RWPE2 (cell line): ENCODE measurements at places on chromosomes 1 and 21.

DNA sequence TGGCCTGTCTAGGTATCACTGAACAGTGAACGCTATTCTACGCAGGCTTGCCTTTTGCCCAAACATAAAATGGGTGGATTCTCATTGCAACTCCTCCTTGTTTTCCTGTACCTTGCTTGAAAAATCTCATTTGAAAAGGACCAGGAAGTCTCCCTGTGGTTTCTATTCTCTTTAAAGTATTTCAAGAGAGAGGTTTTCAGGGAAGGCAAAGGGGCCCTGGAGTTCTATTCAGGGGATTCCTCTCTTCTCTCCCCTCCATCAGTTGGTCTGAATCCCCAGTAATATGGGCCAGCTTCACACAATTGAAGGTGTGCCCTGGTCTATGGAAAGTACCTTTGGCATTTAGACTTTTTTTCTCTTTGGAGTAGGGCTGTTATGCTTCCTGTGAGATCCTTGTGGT is 311.3 kb downstream of the RGS7 start:
- no peaks in the 10 kb centered on the region for H3K4me1 ChIP-seq
- H3K36me3 ChIP-seq: no peaks in the 10 kb centered on the region
- no peak overlapping the region for H3K4me3 ChIP-seq
- no peak for DNase-seq
- no peak overlapping the region for H3K27ac ChIP-seq
- H3K27me3 ChIP-seq: no peaks in the 10 kb centered on the region

DNA sequence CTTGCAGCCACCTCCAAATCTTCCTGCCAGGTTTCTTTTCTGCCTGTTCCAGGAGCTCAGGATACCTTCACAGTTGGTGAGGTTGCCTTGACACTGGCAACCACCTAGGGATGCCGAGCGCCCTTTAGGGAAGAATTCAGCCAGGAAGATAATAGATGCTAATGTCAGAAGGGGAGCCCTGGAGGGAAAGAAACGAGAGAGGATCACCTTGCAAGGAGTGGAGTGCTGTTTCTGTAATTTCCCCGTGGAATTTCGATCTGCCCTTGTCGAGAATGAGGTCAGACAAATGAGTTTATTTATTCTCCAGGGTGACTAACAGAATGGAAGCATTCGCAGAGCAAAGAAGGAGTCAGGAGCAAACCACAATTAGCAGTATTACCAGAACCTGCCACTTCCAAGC is 315.8 kb upstream of the KAZN start:
- H3K27me3 ChIP-seq: no peaks in the 10 kb centered on the region
- no peak overlapping the region for H3K27ac ChIP-seq
- H3K4me3 ChIP-seq: no peak overlapping the region
- H3K4me1 ChIP-seq: no peaks in the 10 kb centered on the region
- DNase-seq: no peak
- H3K36me3 ChIP-seq: no peaks in the 10 kb centered on the region

- no peaks in the 10 kb centered on the region for H3K27me3 ChIP-seq
- H3K27ac ChIP-seq: no peak overlapping the region
- no peak for DNase-seq
Observed at GRCh38 chr1:214198571-214198970, 82.4 kb upstream of the SMYD2 start.

DNA sequence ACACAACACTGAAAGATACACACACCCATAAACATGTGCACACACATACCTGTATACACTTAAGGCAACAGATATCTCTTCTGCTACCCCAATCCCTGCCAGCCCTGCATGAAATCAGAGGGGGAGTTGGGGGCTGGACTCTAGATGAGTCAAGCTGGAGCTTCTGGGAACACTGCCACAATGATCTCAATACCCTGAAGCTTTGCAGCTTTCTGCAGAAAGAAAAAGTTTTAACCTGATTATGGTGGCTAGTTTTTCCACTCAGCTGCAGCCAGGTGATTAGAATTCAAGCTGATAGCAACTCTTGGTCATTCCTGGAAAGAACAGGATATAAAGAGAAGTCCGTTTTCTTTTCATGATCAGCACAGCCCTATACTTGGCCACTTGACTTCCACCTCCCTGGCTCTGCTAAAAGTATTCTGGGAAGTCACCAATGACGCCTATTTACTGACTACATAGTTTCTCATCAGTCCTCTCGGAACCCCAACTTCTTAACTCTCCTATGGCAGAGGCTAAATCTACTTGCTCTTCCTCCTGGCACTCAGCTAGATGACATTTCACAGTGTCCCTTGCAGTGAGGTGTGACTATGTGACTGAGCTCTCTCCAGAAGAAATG is 20.7 kb upstream of the DNASE2B start:
- H3K4me3 ChIP-seq: no peak overlapping the region
- H3K27ac ChIP-seq: no peak overlapping the region
- H3K27me3 ChIP-seq: no peaks in the 10 kb centered on the region
- peaks cover 23% of the 10 kb centered on the region for H3K4me1 ChIP-seq
- DNase-seq: no peak

DNA sequence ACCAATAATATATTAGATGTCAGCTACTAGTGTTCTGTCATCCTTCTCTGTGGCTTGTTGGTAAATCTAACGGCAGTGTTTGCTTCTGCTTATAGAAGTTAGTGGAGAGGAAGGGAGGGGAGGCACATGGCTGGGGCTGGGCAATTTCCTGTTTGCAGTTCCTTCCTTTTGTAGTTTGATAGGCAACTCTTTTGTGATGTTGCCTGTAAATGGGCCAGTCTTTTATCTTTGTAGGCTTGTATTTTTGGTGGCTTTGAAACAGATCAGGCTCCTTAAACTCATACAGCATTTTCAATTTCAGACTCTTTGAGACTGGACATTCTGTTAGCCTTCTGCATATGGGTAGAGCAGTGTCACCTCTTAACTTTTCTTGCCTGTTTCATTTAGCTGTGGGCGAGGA is 48.1 kb downstream of the CDC14A start:
- H3K27me3 ChIP-seq: no peaks in the 10 kb centered on the region
- DNase-seq: no peak
- H3K27ac ChIP-seq: no peak overlapping the region

- no peak overlapping the region for H3K4me3 ChIP-seq
- H3K4me1 ChIP-seq: peaks cover 40% of the 10 kb centered on the region
- DNase-seq: no peak
- H3K27ac ChIP-seq: peak overlapping the region; percentile 83
Observed at GRCh38 chr1:41005876-41006275, 15.6 kb downstream of the SLFNL1 start.

GRCh38 chr1:22870201-22870871 is 102.3 kb downstream of the LACTBL1 start:
- H3K36me3 ChIP-seq: peaks cover 4% of the 10 kb centered on the region
- H3K27ac ChIP-seq: peak overlapping the region; percentile 12
- DNase-seq: no peak
- H3K4me1 ChIP-seq: peaks cover 10% of the 10 kb centered on the region
- H3K4me3 ChIP-seq: no peak overlapping the region

GRCh38 chr1:245074232-245074747 is 80.5 kb upstream of the KIF26B start:
- no peak for DNase-seq
- no peak overlapping the region for H3K4me3 ChIP-seq
- no peaks in the 10 kb centered on the region for H3K4me1 ChIP-seq
- no peak overlapping the region for H3K27ac ChIP-seq
- no peaks in the 10 kb centered on the region for H3K27me3 ChIP-seq

GRCh38 chr1:86460998-86461397 is 7.7 kb upstream of the CLCA1 start:
- no peak overlapping the region for H3K27ac ChIP-seq
- no peak overlapping the region for H3K4me3 ChIP-seq
- no peaks in the 10 kb centered on the region for H3K36me3 ChIP-seq
- no peaks in the 10 kb centered on the region for H3K27me3 ChIP-seq
- H3K4me1 ChIP-seq: no peaks in the 10 kb centered on the region

GRCh38 chr1:156797212-156797871 is 19.3 kb downstream of the SH2D2A start:
- DNase-seq: no peak
- H3K4me3 ChIP-seq: no peak overlapping the region
- peaks cover 81% of the 10 kb centered on the region for H3K36me3 ChIP-seq
- H3K27me3 ChIP-seq: no peaks in the 10 kb centered on the region
- H3K27ac ChIP-seq: no peak overlapping the region

- H3K4me1 ChIP-seq: no peaks in the 10 kb centered on the region
- no peak overlapping the region for H3K27ac ChIP-seq
- no peak for DNase-seq
- peaks cover 41% of the 10 kb centered on the region for H3K27me3 ChIP-seq
Observed at GRCh38 chr21:19353256-19353655, 949.7 kb upstream of the TMPRSS15 start.

GRCh38 chr1:18784482-18784831 is 75.0 kb downstream of the TAS1R2 start:
- H3K4me3 ChIP-seq: no peak overlapping the region
- H3K36me3 ChIP-seq: no peaks in the 10 kb centered on the region
- H3K27ac ChIP-seq: no peak overlapping the region
- H3K4me1 ChIP-seq: no peaks in the 10 kb centered on the region

DNA sequence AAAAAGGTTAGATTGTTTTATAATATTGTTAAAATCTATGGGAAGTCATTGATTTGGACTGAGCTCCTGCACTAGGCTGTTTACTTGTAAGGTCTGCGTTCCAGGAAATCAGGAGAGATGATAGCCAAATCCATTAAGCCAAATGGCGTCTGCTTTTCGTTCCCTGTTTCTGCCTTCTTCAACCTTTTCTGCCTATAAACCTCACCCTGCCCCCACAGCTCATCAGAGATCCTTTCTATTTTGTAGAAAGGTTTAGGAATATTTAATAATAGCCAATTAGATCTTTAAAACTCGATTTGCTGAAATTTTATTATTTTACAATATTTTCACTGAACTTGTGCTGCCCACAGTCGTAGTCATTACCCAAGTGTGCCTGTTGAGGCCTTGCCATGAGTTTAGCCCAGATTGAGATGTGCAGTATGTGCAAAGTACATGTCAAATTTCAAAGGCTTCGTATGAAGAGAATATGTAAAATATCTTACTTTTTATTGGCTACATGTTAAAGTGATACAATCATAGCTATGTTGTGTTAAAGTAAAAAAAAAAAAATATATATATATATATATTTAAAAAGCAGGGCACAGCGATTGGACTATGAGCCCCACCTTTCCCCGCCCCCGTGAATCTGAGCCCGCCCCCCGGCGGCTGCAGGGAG is 444 bp upstream of the IARS2 start:
- H3K36me3 ChIP-seq: peaks cover 13% of the 10 kb centered on the region
- no peak for DNase-seq
- no peak overlapping the region for H3K4me3 ChIP-seq

DNA sequence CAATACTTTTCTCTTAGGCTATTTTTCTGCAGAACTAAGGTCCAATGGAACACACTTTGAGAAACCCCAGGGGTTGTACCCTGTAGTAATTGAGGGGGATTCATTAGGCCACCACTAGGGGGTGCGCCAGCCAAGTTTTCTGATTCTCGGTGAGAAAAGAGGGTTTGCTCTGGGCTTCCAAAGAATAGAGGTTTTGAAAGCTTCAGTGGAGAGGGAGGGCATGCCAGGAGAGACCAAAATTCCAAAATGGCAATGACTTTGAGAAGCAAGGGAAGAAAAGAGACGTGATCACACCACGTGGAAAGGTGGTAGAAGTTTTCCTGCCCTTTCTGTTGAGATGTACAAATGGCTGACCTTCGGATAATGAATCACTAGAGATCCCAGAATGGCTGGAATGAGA is 323.3 kb downstream of the RPS6KC1 start:
- no peaks in the 10 kb centered on the region for H3K27me3 ChIP-seq
- H3K27ac ChIP-seq: no peak overlapping the region
- no peak overlapping the region for H3K4me3 ChIP-seq
- H3K36me3 ChIP-seq: no peaks in the 10 kb centered on the region

DNA sequence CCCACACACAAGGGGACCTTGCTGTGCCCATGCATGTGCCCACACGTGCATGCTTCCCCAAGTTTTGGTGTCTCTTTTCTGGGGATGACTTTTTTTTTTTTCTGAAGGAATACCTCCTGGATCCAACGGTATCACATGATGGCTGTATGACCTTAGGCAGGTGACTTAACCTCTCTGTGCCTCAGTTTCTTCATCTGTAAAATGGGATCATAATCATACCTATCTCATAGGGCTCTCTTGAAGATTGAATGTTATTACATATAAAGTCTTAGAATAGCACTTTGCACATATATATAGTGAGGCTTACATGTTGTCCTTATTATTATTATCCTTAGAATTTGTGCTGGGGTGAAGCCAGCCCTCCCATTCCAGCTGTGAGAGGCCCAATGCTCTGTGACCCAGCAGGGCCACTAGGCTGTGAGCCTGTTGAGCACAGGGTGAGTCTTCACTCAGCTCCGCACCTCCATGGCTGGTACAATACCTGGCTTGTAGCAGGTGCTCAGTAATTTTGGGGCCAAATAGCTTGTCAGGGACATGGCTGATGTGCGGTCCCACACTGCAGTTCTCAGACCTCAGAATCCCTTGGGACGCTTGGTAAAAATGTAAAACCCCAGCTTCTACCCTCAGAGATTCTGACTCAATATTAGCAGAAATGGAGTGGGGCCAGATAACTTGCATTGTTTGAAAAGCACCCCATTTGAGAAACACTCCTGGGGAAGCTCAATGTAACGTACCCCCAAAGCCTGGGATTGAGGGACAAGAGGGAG is 20.6 kb downstream of the STUM start:
- H3K27ac ChIP-seq: no peak overlapping the region
- no peak overlapping the region for H3K4me3 ChIP-seq
- DNase-seq: no peak
- H3K4me1 ChIP-seq: no peaks in the 10 kb centered on the region

DNA sequence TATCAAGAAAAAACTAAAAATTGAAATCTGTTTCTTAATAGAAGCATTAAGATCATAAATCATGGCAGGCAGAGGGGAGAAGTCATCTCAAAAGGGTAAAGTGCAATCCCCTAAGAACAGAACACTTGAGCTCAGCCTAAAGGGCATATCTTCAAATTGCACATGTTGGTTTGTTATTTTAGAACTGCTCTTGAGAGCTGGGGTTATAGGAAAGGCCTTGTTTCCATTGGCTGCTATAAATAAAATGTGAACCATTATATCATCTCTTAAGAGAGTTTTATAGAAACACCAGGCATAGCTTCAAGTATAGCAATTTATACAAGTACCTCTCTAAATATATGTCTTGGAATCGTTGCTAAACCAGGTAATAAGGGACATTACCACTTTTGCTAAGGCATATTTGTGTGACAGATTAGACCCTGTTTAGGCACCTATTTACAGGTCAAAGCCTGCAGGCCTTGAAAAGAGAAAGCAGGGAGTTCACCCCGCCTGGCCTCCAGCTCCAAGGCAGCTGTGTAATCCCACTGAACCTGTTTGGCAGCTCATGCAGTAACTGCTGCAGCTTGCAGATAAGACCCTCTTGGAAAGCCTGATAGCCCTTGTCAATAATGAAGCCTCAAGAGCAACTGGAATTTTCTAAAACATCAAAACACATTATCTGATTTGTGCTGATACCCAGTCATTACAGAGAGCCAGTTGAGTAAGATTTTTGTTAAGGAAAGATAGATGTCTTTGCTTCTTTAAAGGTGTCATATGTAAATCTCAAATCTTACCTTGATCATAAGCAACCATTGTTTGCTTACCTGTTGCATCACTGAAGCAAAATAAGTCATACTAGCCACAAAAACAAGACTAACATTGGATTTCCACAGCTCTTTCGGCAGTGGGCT is 24.2 kb upstream of the SYDE2 start:
- no peak overlapping the region for H3K4me3 ChIP-seq
- H3K36me3 ChIP-seq: no peaks in the 10 kb centered on the region
- no peaks in the 10 kb centered on the region for H3K27me3 ChIP-seq
- peaks cover 7% of the 10 kb centered on the region for H3K4me1 ChIP-seq
- DNase-seq: no peak
